ENCODE measurements at places on chromosomes 3 and 15.

GRCh38 chr3:10472877-10473440 lies 32.4 kb downstream of the ATP2B2 start:
- DNase-seq: no peak

DNA sequence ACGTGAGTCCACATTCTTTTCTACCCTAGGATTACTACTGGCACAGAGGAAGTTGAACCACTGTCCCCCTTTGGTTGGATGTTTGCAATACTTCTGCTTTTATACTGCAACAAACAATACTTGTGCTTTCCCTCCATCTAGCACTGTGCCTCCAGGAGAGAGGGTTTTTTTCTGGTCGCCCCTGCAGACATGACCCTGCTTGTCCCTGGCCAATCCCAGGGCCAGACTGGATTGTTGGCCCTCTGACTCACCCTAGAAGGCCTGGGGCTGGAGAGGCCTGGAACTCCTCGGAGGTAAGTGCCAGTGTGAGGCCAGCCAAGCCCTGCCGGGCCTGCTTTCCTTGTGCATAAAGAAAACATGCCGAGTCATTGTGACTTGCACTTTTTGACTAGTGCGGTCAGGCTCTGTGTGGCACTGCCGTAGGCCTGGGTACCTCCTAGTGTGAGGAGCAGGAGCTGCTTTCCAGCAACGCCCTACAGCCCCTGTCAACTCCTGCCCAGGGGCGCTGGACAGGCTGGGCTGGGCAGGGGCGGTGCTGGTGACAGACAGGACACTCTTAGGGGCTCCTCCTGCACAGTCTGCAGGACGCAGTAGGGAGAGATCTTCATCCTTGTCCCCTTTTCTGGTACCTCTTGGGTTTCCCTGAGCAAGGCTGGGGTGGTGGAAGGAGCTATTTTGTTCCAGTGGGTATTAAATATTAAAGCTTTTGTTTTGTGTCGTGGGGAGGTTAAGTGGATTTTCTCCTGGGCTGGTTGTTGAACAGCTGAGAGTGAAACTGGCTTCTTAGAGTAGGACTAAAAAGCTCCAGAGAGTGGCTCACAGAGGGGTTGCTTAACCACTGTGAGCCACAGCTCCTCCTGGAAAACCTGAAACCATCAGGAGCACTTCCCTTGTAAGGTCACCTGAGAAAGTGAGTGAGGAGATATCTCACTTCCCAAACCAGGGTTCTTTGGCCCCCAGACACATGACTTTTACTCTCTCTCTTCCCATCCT lies 14.4 kb upstream of the TKT start:
- no peak for DNase-seq

- no peak for DNase-seq
Observed at GRCh38 chr3:79005084-79005483, 762.7 kb downstream of the ROBO1 start.

- DNase-seq: no peak
Observed at GRCh38 chr3:12832350-12833221, 8.8 kb downstream of the RPL32 start.

- DNase-seq: no peak
Observed at GRCh38 chr3:99323940-99324339, 314.5 kb upstream of the COL8A1 start.

DNA sequence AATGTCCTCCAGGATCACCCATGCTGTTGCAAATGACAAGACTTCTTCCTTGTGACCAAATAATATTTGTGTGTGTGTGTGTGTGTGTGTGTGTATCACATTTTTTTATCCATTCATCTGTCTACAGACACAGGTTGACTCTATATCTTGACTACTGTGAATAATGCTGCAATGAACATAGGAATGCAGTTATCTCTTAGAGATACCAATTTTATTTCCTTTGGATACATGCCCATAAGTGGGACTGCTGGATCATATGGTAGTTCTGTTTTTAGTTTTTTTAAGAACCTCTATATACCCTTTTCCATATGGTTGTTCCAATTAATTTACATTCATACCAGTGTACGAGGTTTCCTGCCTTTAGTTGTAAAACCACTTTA lies 41.7 kb downstream of the GPR176 start:
- DNase-seq: no peak

GRCh38 chr15:33678176-33678575 lies 290.1 kb upstream of the CHRM5 start:
- no peak for DNase-seq

DNA sequence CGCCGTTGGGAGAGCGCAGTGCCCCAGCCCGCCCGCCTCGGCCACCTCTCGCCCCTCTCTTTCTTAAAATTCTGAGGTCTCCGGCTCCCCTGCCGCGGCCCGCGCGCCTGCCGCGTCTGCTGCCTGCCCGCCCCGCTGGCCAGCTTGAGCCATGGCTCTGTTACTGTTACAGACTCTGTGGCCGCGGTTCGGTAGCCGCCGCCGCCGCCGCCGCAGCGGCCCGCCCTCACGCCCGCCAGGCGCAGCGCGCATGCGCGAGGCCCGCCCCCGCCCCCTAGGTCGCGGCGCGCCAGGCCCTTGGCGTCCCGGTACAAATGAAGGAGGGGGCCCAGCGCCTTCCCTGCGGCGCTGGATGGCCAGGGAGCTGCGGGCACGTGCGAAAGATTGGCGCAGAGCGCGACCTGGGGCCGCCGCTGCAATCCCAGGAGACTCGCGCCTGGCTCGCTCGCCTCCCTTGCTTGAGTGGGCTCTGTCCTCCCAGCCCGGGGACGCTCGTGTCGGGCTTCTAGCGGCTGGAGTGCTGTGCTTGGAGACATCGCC lies at the start of gene ONECUT1:
TSS of gene ONECUT1 (minus strand) at position 168 of the 540 bp plus-strand sequence. CDS start 452 bp downstream, outside the sequence.
- DNase-seq: no peak

GRCh38 chr15:73504885-73505284 lies 61.9 kb downstream of the REC114 start:
- no peak for DNase-seq

- no peak for DNase-seq
Observed at GRCh38 chr3:44674211-44674610, 25.7 kb downstream of the ZNF35 start.

GRCh38 chr3:146250449-146251382 lies at the start of gene PLSCR4:
Gene PLSCR4, minus strand, starts transcription at chr3:146251105. Its CDS starts 29,034 bp downstream, at chr3:146222071.
- no peak for DNase-seq

DNA sequence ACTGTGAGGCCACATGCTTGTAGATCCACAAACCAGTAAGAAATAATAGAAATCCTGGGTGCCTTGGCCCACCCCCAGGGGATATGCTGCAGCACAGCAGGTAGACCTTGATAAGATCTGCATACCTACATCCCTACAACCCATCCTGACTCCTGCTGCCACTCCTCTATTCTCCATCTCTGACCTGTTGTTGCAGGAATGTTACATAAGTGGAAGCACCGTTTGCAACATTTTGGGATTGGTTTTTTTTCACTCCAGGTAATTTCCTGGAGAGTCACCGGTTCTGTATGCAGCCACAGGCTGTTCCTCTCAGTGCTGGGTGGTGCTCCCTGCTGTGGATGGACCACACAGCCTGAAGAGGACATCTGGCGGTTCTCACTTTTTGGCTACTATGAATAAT lies 16.1 kb upstream of the CSPG5 start:
- DNase-seq: no peak

GRCh38 chr3:72538070-72538745 lies 310.0 kb downstream of the SHQ1 start:
- no peak for DNase-seq

DNA sequence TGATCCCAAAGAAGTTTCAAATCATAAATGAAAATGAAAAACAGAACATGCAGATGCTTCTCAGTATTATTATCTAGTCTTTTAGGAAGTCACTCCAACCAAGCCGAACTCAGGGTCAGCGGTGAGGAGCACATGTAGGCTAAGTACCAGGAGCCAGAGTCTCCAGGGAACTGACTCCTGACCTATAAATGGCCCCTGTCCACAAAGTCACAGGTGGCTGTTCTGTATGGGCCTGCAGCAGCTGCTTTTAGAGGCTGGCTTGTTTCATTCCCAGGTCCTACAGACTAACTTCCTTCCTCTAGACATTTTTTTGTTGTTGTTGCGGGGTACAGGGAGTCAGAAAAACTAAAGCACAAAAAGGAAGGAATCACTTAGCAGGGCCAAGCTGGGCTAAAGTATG lies 54.6 kb downstream of the DAPK2 start:
- no peak for DNase-seq

DNA sequence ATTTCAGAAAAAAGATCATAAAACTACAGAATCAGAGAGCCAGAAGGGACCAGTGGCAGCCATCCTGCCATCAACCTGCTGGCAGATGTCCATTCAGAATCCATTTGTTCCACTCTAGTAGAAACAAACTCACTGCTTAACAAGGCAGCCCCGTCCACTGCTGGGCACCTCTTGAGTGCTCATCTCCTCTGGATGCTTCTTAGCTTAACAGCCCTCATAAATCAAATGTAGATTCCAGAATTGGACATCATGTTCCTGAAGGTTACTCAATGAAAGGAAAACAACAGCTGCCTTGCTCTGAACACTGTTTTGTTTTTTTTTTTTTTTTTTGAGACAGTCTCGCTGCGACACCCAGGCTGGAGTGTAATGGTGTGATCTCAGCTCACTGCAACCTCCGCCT lies 37.3 kb downstream of the ABCC5 start:
- no peak for DNase-seq

GRCh38 chr15:71189718-71190117 lies 74.4 kb downstream of the THSD4 start:
- DNase-seq: no peak

DNA sequence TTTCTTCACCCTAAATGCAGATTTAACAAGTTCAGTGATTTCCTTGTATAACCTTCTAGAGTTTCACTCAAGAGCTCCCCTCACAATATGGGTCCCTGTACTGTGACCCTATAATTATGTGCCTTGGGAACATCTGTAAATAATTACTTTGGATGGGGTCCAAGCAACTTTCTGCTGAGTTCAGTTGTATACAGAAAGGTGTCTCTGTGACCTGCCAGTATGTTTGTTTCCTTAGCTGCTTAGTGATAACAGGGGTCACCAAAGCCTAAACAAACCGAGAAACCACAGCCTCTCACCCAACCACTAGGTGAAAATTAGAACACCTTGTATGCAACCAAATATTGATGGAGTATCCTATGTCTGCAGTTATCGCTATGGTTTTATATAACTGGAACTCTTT lies 29.8 kb upstream of the SLC25A36 start:
- no peak for DNase-seq

- no peak for DNase-seq
Observed at GRCh38 chr3:52140769-52141168, 13.5 kb downstream of the POC1A start.

- no peak for DNase-seq
Observed at GRCh38 chr3:175335229-175335628, 476.1 kb downstream of the NAALADL2 start.

GRCh38 chr15:71435552-71435951 lies 320.3 kb downstream of the THSD4 start:
- DNase-seq: no peak

DNA sequence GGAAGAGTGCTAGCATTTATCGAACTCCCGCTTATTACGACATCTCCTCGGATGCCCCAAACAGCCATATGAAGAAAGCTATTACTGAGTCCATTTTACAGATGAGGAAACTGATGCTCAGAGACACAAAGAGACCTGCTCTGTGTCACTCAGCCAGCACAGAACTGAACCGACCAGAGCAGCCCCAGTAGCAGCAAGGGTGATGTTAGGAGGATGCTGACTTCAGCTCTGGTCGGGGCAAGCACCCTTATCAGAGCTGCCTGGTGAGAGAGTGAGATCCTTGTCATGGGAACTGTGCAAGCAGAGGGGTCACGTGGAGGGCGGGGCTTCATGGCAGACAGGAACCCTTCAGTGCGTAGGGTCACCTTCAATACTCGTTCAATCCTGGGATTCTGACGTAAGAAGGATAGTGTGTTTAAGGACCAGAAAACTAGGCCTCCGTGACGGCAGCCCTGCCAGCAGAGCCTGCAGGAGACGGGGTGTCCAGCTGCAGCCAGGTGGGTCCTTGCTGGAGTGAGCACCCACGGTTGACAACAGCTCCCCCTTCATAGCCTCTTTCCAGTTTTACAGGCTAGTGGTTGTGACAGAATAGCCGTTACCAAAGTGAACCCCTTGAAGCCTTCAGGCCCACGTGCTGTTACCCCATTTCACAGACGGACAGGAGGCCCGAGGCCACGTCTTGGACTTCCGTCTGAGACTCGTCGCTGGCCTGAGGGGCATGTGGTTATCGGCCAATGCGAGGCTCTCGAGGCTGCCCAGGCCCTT lies 12.0 kb upstream of the IQSEC1 start:
- no peak for DNase-seq

DNA sequence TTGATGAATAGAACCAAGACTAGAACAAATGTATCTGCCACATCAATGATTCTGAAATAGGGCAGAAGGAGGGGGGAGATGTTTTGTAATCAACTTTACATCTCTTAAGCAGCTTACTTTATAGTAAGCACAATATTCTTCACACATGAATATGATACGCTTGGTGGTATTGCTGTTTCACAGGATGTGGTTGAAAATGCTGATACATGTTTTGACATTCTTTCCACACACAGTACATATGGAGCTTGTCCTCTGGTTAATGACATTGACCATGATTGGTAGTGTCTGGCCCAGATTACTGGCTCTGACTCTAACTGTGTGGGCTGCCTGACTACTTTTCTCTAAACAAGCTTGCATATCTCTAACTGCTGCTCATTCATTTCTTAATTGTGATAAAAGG lies 168.9 kb downstream of the KLHL25 start:
- DNase-seq: no peak

DNA sequence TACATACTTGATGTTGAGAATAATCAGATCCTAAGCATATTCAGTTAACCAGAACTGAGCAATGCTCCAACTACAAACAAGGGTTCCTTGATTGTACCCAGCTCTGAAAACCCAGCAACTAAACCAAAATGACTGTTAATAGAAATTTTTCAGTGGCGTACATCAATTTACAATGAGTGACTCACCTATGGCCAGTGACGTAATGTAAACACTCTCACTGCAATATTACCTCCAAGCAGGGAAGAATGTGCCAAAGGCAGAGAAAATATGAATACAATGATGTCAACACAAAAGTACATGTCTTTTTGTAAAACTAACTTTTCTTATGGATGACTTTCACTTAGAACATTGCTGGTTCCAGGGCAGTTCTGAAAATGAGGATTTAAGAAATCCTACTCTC lies 611.3 kb downstream of the EDEM1 start:
- DNase-seq: no peak

- DNase-seq: no peak
Observed at GRCh38 chr3:173977747-173978146, 580.2 kb downstream of the NLGN1 start.

Measured in stimulated activated CD4-positive, alpha-beta T cell treated with anti-CD3 and anti-CD28 coated beads, TNF-alpha, amount 100 ng/mL, for 48 hours (primary cell).